HFF-Myc (cell line): ENCODE measurements at places on chromosomes 7 and 10.

- no peak for DNase-seq
Measured at GRCh38 chr10:71964743-71965515, 734 bp downstream of the CHST3 start.

- no peak for DNase-seq
Measured at GRCh38 chr7:133480868-133481267, 228.0 kb downstream of the EXOC4 start.

- DNase-seq, result no peak
Measured at GRCh38 chr7:158707610-158708009, 3.0 kb upstream of the NCAPG2 start.

GRCh38 chr10:14240253-14241189 lies 90.2 kb downstream of the FRMD4A start:
- DNase-seq, result no peak

- no peak for DNase-seq
Measured at GRCh38 chr7:133812877-133813276, 314.3 kb upstream of the LRGUK start.

- no peak for DNase-seq
Measured at GRCh38 chr7:36763132-36763816, 39.0 kb upstream of the AOAH start.

DNA sequence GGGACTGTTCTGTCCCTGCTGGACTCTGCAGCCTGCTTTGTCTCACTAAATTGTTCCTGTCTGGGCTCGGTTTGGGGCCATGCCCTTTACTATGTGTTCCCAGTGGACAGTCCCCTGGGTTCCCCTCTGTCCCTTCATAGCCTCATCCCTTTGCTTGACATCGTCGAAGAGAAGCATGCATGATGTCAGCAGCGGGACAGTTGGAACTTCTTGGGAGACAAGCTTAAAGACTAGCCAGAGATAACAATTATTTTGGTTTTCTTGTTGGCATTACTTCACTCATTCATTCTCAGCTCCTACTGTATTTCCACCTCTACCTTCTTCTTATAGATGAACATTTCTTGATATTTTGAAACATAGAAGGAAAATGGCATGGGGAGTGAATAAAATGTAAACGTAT lies 2.7 kb downstream of the EPHB6 start:
- DNase-seq, result no peak

DNA sequence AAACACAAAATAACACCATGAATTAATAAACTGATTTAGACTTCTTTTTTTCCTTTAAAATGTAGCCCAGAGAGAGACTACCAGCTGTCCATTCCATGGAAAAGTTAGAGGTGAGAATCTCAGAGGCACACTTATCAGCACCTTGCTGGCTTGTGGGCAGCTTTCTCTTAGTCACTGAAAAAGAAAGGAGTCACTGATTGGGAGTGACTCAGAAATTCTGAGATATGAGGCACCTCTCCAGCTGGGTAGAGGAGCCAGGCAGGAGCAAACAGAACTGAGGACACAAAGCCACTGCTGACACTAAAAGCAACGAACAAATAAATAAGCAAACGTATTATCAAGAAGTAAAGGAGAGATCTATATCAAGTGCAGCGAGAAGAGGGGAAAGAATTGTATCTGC lies 310.6 kb downstream of the PARD3 start:
- no peak for DNase-seq

DNA sequence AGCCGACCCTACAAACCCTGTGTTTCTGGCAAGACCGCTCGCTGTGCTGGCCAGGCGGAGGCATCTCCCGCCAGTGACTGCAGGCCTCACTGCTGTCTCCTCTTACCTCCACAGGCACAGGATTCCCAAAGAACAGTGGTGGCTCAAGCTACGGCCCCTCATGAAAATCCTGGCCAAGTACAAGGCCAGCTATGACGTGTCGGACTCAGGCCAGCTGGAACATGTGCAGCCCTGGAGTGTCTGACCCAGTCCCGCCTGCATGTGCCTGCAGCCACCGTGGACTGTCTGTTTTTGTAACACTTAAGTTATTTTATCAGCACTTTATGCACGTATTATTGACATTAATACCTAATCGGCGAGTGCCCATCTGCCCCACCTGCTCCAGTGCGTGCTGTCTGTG lies 36.2 kb downstream of the PITRM1 start:
- DNase-seq, result no peak

- peak; percentile 49 for DNase-seq
Measured at GRCh38 chr7:26156451-26157420, 4.7 kb downstream of the NFE2L3 start.

- no peak for DNase-seq
Measured at GRCh38 chr10:78660446-78661106, 408.2 kb upstream of the ZMIZ1 start.

GRCh38 chr7:111371437-111371836 lies 190.9 kb downstream of the IMMP2L start:
- no peak for DNase-seq

DNA sequence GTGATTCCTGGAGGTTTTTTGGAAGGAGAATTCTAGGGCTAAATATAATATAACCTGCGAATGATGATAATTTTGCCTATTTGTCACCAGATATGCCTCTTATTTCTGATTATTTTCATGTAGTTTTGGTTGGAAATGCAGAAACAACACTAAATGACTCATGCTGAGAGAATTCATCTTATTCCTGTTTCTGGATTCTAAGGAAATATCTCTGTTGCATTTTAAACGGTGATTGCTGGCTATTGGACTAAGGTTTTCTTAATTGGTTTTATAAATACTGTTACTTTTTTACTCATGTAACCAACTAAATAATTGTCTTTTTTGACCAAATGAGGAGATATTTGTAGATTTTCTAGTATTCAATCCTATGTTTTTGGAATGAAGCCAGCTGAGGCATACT lies 204.9 kb upstream of the NPSR1 start:
- DNase-seq, result no peak

DNA sequence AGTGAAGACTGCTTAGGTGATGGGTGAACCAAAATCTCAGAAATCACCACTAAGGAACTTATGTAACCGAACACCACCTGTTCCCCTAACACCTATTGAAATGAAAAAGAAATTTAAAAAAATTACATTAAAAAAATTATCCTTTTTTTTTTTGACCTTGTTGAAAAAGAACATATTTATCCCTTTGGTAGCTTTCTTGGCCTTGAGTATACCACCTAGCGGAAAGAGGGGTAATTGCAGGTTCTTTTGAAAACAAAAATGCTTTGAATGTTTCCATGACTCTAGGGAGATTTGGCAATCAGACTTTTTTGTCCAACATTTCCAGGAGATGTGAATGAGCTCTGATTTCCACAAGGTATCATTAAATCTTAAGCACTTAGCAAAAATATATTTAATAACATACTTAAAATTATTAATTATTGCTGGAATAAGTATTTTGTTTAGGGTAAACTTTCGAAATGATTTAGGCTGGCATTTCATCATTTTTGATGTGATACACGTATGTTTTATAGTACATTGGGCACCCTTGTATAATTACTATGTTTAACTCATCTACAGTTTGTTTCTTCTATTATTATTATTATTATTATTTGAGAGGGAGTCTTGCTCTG lies 47.0 kb upstream of the ELMO1 start:
- DNase-seq, result peak; percentile 1
